Hematopoietic multipotent progenitor cell treated with erythropoietin and hydrocortisone succinate and interleukin-3 and kit ligand, for 8 days (in vitro differentiated cells): ENCODE measurements at places on chromosomes 4 and X.

DNA sequence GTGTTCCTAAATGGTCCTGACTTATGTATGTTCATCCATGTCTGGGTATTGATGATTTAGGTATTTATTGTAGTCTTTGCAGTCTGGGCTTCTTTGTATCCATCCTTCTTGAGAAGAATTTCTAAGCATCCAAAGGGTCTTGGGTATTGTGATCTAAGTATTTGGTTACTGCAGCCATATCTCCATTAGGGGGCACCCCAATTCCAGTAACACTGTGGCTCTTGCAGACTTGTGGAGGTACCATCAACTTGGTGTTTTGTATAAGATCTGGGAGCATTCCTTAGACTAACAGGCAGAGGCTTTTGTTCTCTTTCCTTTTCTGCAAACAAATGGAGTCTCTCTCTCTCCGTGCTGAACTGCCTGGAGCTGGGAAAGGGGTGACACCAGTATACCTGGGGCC lies 113.7 kb upstream of the NEXMIF start:
- DNase-seq = peak; percentile 42

DNA sequence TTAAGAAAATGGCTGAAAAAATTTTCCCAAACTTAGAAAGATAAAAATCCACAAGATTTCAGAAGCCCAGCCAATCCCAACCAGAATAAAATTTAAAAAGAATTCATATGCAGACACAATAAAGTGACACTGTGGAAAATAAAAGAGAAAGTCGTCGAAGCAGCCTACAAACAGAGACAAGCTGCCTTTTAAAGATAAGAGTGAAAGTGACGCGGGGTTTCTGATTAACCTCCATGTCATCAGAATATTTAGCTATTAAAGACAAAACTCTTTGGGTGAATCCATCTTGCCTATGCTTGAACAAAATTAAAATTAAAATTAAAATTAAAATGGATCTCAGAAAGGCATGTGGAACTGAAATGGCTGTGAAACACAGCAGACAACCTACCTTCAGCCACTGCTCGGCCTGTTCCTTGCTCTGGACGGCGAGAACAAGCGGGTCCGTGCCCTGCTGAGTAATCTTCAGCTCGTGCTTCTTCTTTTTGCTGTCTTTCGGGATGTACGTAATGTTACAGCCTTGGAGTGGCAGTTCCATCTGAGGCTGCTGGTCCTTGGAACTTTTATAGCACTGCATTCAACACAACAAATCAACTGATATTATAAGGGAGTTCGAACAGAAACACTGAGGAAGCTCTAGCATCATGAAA lies 101.4 kb downstream of the AFAP1 start:
- peak; percentile 89 for DNase-seq

DNA sequence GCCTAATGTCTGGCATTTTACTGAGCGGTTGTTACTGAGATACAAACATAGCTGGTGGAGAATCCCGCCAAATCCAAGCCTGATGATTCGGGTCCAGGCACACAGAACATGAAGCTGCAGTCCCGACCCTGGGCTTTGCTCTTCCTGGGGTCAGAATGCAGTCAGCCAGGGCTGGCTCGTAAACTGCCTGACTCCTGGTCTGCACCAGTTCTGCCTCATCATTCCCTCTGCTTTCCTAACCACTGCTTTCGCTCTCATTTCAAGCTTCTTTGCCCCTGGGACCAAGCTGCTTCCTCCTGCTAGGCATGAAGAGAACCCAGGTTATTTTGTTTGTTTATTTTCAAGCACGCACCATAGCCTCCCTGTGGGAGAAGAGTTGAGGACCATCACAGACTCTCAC lies 39.3 kb downstream of the GATB start:
- no peak for DNase-seq

- DNase-seq = no peak
These were observed 38.8 kb downstream of the DCLK2 start for GRCh38 chr4:150117094-150117493.
